ENCODE measurements at places on chromosomes 12 and 14.

GRCh38 chr12:96073346-96074330, 38.3 kb upstream of the LTA4H start:
- no peak for DNase-seq

- DNase-seq: no peak
Observed at GRCh38 chr12:43148691-43149090, 403.3 kb downstream of the ADAMTS20 start.

DNA sequence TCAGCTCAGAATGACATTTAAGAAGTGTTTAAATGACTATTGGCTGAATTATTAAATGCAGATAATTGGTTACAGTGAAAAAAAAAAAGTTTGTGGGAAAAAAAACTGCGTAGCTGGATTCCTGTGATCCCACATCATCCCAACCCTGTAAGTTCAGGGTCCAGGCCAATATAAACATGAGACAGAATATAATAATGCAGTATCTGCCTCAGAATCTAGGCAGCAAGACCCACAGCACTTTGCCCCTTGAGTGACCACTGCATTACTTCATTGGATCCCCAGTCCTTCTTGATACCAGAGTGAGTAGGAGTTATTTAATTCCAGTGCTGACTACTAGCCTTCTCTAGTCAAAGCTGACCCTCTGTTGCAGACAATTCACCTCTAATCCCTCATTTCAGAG, 272.6 kb downstream of the CCER1 start:
- no peak for DNase-seq

- no peak for DNase-seq
Observed at GRCh38 chr12:127401005-127401404, 866.0 kb upstream of the TMEM132C start.

GRCh38 chr12:2169489-2169888, 116.7 kb downstream of the CACNA1C start:
- DNase-seq: no peak

- DNase-seq: no peak
Observed at GRCh38 chr12:1878214-1878613, 40.2 kb downstream of the CACNA2D4 start.

Measured in activated T-helper 1 cell treated with anti-CD3 and anti-CD28 coated beads, Interleukin-2, amount 50 U/mL, for 16 hours (primary cell).